ENCODE measurements at places on chromosomes 1 and 21.

GRCh38 chr1:209309198-209309597, 274.3 kb upstream of the CAMK1G start:
- no peak overlapping the region for H3K4me3 ChIP-seq
- peaks cover 5% of the 10 kb centered on the region for H3K27me3 ChIP-seq
- no peaks in the 10 kb centered on the region for H3K36me3 ChIP-seq
- H3K27ac ChIP-seq = no peak overlapping the region
- H3K4me1 ChIP-seq = no peaks in the 10 kb centered on the region

DNA sequence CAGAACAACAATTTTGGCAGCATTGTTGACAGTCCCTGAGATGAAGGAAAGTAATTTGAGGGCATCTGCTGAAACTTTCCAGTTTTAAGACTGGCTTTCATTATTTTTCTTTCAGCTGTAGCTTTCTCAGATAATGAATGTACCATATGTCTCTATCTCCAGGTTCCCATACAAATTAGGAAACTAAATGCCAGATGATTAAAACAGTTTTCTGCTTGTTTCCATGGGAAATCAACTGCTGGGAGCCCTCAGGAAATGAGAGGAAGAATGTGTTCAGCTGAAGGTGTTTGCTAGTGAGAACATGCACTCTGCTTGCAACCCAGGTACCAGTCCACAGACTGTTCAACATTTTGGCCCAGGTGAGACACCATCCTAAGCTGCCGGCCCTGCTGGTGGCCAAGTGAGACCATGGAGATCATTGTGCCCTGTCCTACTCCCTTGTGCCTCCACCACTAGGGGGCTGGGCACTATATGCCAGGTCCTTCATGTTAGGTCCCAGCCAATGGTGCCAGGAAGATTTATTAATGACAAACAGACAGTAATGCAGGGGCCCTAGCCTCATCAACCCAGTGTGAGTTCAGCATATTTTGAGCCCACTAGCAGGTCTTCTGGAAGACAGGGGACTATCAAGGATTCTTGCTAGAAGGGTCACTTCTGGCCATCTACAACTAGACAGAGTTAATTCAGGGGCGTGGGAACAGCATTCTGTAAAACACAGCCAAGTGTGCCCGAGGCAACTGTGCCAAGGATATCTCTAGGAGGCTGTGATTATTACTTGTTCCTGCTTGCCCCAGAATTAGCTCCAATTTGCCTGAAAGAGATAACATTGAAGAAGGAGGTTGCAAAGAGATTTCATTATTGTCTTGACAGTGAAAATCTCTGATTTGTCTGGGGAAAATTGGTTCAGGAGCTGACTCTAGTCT, 17.0 kb upstream of the LRRC8C start:
- no peak overlapping the region for H3K27ac ChIP-seq
- peaks cover 82% of the 10 kb centered on the region for H3K4me1 ChIP-seq
- H3K4me3 ChIP-seq = no peak overlapping the region
- peak; percentile 33 for DNase-seq
- H3K36me3 ChIP-seq = peaks cover 31% of the 10 kb centered on the region

DNA sequence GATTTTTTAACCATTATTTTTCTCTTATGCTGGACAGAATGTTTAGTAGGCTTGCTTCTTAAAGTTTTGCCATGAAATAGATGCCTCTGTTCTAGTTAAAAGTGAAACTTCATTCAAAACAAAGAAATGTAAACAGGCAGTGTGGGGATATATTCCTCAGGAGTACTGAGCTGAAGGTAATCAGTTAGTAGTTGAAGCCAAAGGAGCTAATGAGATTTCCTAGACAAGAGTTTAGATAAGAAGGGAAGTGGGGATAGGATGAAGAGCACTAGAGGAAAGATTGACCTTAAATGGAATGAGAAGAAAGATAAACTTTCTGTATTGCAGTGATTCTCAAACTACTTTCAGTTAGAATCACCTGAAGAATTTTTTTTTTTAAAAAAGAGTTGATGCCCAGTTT, 23.9 kb downstream of the PRRC2C start:
- peaks cover 89% of the 10 kb centered on the region for H3K4me1 ChIP-seq
- H3K36me3 ChIP-seq = peaks cover 13% of the 10 kb centered on the region
- DNase-seq = no peak
- no peaks in the 10 kb centered on the region for H3K27me3 ChIP-seq
- peak overlapping the region; percentile 62 for H3K27ac ChIP-seq

DNA sequence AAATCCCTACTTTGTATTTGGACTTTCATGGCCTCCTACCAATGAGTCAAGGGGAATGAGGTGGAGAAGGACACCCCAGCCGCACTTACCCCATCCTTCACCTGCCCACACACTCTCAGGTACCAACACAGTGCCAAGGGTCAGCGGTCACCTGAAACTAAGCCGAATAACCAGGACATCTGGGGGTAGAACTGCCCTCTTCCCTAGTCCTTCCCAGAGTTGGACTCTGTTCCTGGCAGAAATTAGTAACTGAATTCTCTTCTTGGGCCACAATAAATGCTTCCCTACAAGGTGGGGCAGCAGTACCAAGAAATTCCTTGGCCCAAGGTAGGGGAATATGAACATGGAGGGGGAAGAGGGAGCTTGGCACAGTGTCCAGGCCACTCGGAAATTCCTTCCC, 7.3 kb downstream of the SLC45A3 start:
- no peaks in the 10 kb centered on the region for H3K36me3 ChIP-seq
- peaks cover 16% of the 10 kb centered on the region for H3K27me3 ChIP-seq
- H3K4me3 ChIP-seq = no peak overlapping the region
- no peak overlapping the region for H3K27ac ChIP-seq
- no peak for DNase-seq
